ENCODE measurements at places on chromosomes 3 and 15. TPM values are rescaled to one million over a fixed set of nuclear protein-coding genes. Genes with fewer than 3 reads are reported as not detected.

GRCh38 chr3:188760408-188760807, 411.4 kb upstream of the TPRG1 start:
- no peak overlapping the region for H3K27ac ChIP-seq
- no peaks in the 10 kb centered on the region for H3K4me1 ChIP-seq
- DNase-seq: no peak

DNA sequence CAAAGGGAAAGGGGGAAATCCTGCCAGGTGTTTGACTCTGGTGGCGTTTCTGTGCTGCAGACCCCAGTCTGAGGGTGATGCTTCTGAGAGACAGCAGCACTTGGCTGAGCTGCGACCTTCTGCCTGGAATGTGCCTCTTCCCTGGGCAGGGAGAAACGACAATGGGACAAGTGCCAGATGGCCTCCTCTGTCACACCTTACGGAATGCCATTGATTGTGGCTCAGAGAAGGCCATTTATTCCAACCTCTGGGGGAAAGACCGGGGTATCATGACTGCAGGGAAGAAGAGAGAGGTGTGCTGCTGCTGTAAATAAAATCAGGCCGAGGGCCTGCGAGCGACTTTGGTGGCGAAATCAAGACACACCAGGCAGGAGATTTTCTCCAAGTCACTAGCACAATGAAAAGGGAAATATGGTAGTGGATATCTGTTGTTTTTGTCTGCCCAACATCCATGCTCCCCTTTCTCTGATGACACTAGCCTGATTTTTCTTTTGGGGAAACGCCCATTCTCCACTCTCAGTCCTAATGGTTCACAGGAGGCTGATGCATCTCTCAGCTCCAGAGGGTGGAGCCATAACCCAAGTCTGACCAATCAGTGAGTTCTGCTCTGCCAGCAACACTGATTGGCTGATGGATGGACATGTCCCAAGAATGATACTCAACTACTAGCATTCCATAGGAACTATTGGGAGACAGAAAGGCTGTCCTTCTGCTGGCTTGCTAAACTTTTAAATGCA, 336.1 kb downstream of the FOXP1 start:
- no peak overlapping the region for H3K4me3 ChIP-seq
- H3K27me3 ChIP-seq: no peaks in the 10 kb centered on the region
- no peak for DNase-seq
- H3K36me3 ChIP-seq: no peaks in the 10 kb centered on the region

DNA sequence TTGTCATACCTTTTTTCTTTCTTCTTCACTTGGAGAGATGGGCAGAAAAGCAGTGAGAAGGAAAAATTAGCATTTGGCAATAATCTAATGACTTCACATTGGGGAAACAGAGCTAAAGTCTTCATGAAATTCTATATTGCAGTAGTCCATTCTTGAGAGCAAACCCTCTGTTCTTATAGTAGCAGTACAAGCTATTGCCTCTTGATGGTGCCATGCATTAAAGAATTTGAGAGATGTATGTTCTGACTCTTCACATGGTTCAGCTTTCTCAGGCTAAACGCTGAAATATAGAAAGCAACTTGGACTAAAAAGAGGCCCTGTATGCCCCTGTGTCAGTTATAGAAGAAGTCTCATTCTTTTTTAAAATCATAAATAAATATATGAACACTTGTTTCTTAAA, 36.0 kb downstream of the PHLDB2 start:
- no peaks in the 10 kb centered on the region for H3K36me3 ChIP-seq
- no peaks in the 10 kb centered on the region for H3K27me3 ChIP-seq
- no peak for DNase-seq
- no peak overlapping the region for H3K27ac ChIP-seq
- H3K4me1 ChIP-seq: no peaks in the 10 kb centered on the region

- DNase-seq: no peak
- no peaks in the 10 kb centered on the region for H3K4me1 ChIP-seq
- H3K36me3 ChIP-seq: no peaks in the 10 kb centered on the region
Observed at GRCh38 chr3:166462891-166463470, 625.8 kb upstream of the BCHE start.

Gene FOXB1
- total RNA-seq: not detected

Gene CRABP1
- not detected for total RNA-seq
